Glutamatergic neuron (in vitro differentiated cells): ENCODE measurements at places on chromosomes 2 and 18. TPM values are rescaled to one million over a fixed set of nuclear protein-coding genes. Genes with fewer than 3 reads are reported as not detected.
A peak's percentile ranks its signal among the peaks of the same experiment; 100 is the strongest.

The SP5 gene
- 1.8 TPM for total RNA-seq

The KCNJ3 gene
- total RNA-seq: 3.6 TPM

The SERPINB7 gene
- total RNA-seq: not detected

The SH3RF3 gene
- 1.7 TPM for total RNA-seq

The FBXO36 gene
- 3.4 TPM for total RNA-seq

The SERPINB4 gene
- total RNA-seq: not detected

The CDK5R2 gene
- total RNA-seq: 46.1 TPM

The SNRPD1 gene
- 56.5 TPM for total RNA-seq

The COL6A3 gene
- 0.07 TPM for total RNA-seq

The FMNL2 gene
- total RNA-seq: 166 TPM

The TLX2 gene
- total RNA-seq: 21.2 TPM

The NAT8 gene
- total RNA-seq: not detected

- H3K27ac ChIP-seq: no peak overlapping the region
- no peaks in the 10 kb centered on the region for H3K4me1 ChIP-seq
- peaks cover 1% of the 10 kb centered on the region for H3K27me3 ChIP-seq
- peaks cover 6% of the 10 kb centered on the region for H3K36me3 ChIP-seq
Observed at GRCh38 chr18:78822171-78822948, 157.3 kb upstream of the SALL3 start.

GRCh38 chr18:54076166-54076565 is 148.3 kb downstream of the MBD2 start:
- no peaks in the 10 kb centered on the region for H3K27me3 ChIP-seq
- no peak overlapping the region for H3K4me3 ChIP-seq
- no peak for DNase-seq
- H3K4me1 ChIP-seq: no peaks in the 10 kb centered on the region

- H3K27me3 ChIP-seq: peaks cover 1% of the 10 kb centered on the region
- H3K36me3 ChIP-seq: peaks cover 8% of the 10 kb centered on the region
- no peak overlapping the region for H3K4me3 ChIP-seq
- H3K4me1 ChIP-seq: peaks cover 6% of the 10 kb centered on the region
- H3K27ac ChIP-seq: no peak overlapping the region
Observed at GRCh38 chr2:178844269-178844668, 37.0 kb upstream of the TTN start.

DNA sequence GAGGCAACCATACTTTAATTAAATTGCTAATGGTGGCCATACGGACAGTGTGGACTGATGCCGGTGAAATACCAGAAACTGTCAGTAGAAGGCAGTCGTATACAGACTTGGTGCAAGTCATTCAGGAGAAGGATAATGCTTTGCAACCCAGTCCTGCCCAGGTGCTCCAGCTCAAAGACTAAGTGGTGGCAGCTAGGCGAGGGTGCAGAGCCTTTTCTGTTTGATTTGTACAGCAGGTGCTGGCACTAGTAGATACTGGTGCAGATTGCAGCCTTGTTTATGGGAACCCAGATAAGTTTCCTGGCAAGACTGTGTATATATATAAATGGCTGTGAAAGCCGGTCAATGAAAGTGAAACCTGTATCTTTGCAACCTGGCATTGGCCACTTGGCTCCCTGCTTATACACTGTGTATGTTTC is 208.3 kb upstream of the SYT4 start:
- H3K36me3 ChIP-seq: peaks cover 9% of the 10 kb centered on the region
- DNase-seq: no peak
- no peak overlapping the region for H3K27ac ChIP-seq
- H3K4me1 ChIP-seq: no peaks in the 10 kb centered on the region
- no peak overlapping the region for H3K4me3 ChIP-seq

GRCh38 chr2:35347561-35347960 is 1008.0 kb upstream of the CRIM1 start:
- H3K4me3 ChIP-seq: no peak overlapping the region
- no peak overlapping the region for H3K27ac ChIP-seq
- no peak for DNase-seq
- H3K36me3 ChIP-seq: no peaks in the 10 kb centered on the region

GRCh38 chr2:230974096-230974913 is 21.6 kb upstream of the SPATA3 start:
- H3K27me3 ChIP-seq: peaks cover 2% of the 10 kb centered on the region
- H3K4me1 ChIP-seq: no peaks in the 10 kb centered on the region
- no peak overlapping the region for H3K27ac ChIP-seq
- no peak for DNase-seq
- no peak overlapping the region for H3K4me3 ChIP-seq
- no peaks in the 10 kb centered on the region for H3K36me3 ChIP-seq

GRCh38 chr2:30971231-30972025 is 164.2 kb upstream of the CAPN13 start:
- H3K4me1 ChIP-seq: peaks cover 9% of the 10 kb centered on the region
- no peak overlapping the region for H3K27ac ChIP-seq
- peaks cover 3% of the 10 kb centered on the region for H3K27me3 ChIP-seq
- DNase-seq: no peak
- no peak overlapping the region for H3K4me3 ChIP-seq
- H3K36me3 ChIP-seq: no peaks in the 10 kb centered on the region

GRCh38 chr18:77133835-77134496 is 1.4 kb upstream of the MBP start:
- peak overlapping the region; percentile 98 for H3K27ac ChIP-seq
- peaks cover 31% of the 10 kb centered on the region for H3K27me3 ChIP-seq
- DNase-seq: peak; percentile 84
- H3K4me1 ChIP-seq: peaks cover 36% of the 10 kb centered on the region
- no peaks in the 10 kb centered on the region for H3K36me3 ChIP-seq

- DNase-seq: no peak
- H3K4me3 ChIP-seq: no peak overlapping the region
- no peaks in the 10 kb centered on the region for H3K4me1 ChIP-seq
- H3K36me3 ChIP-seq: no peaks in the 10 kb centered on the region
- no peaks in the 10 kb centered on the region for H3K27me3 ChIP-seq
Observed at GRCh38 chr2:132703396-132703795, 33.4 kb upstream of the LYPD1 start.

DNA sequence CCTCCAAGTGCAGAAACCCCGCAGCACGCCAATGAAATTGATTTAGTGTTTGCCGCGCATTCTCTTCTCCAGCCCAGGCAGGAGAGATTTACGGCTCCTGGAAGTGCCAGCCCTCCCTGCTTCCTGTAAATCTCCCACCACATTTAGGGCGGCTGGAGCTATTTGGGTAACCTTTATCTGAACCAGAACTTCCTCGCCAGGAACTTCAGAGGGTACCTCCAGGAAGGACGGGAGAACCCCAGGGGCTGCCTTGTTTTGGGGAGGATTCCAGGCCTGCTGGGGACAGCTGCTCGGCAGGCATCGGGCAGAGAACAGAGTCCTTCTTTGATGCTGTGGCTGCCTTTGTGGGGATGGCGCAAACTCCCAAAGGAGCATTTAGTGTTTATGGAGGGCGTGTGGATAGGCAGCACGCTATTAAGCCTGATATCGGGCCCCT is 122.0 kb upstream of the MYCN start:
- peaks cover 5% of the 10 kb centered on the region for H3K4me1 ChIP-seq
- H3K4me3 ChIP-seq: no peak overlapping the region
- no peak for DNase-seq
- no peaks in the 10 kb centered on the region for H3K36me3 ChIP-seq
- H3K27ac ChIP-seq: no peak overlapping the region

GRCh38 chr18:73831688-73832087 is 315.9 kb downstream of the FBXO15 start:
- DNase-seq: no peak
- H3K27me3 ChIP-seq: peaks cover 3% of the 10 kb centered on the region
- no peak overlapping the region for H3K27ac ChIP-seq

DNA sequence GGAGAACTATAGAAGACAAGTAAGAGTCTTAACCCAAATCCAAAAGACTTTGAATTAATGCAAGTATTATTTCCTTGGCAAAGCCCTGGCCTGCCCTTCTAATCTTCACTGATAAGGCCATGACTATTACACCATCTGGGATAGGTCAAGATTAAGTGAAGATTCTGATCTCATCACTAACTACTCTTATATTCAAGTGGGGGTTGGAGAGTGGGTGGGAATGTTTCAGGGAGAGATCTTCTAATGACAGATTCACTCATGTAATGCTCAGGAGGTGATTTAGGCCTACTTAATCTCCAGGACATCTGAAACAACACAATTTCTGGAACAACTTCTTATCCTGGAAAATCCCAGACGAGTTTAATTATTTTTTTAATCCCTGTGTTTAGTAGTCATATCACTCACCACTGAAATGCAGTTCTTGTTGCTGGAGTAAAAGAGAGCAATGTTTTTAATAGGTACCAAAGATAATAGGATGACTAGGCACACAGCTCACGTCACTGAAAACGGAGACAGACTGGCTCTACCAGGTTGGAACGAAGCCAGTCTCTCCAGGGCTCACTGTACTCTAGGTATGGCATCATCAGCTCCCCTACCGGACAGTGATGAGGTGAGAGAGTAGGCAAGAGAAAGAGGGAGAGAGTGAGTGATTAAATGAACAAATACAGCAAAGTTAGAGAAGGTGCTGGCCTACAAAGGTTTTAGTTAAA is 133.1 kb downstream of the NCKAP5 start:
- H3K4me3 ChIP-seq: no peak overlapping the region
- DNase-seq: no peak
- H3K36me3 ChIP-seq: no peaks in the 10 kb centered on the region

DNA sequence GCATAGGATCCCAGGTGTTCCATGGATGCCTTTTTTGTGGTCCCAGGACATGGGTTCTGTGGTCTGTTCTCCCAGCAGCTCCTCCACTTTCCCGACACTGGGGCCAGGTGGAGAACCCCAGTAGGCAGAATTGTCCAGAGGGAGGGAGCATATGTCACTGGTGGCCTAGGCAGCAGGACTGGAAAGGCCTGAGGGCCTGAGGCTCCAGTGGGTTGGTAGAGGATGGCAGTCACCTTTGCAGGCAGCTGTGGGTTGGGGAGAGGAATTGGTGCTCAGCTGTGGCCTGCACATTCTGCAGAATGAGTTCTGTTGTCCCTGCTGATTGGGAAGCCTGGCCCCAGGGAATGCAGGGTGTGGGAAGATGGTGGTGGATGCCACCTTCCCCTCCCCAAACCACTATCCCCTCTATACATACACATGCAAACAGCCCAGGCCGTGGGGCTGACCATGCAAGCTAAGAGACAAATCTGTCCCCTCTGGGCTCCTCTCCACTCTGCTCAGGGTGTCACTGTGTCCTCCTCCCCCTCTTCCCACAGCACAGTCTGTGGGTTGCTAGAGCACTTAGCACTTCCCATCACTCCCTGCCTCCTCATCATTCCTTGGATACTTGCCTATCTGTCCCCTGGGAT is 11.4 kb downstream of the CTIF start:
- peaks cover 52% of the 10 kb centered on the region for H3K4me1 ChIP-seq
- DNase-seq: no peak
- peak overlapping the region; percentile 70 for H3K27ac ChIP-seq

DNA sequence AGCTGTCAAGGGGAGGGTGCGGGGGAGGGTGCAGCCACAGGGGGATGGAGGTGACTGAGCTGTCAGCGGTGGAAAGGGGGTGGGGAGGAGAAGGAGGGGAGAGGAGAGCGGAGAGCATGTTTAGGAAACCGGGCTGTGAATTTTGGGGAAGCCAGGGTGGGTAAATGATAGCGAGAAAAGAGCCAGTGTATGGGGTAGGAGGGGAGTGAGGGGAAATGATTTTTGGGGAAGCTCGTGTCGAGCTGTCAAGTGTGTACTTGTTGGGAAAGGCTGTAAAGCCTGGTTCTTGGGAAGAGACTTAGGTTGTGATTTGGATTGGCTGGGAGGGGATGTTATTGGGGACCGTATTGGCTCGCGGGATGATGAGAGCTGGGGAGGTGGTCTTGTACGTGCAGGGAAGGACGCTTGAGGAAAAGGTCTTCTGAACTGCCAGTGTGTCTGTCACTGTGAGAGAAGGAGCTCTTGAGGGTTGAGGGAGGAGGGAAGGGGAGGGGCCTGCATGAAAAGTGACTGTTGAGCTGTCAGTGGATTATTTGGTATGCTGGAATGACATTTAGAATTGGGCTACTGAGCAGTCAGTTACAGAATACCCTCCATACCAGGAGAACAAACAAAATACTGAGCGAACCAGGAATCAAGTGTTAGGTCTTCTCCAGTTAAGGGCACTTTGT is 1.0 kb downstream of the UBR3 start:
- H3K36me3 ChIP-seq: no peaks in the 10 kb centered on the region
- peak overlapping the region; percentile 96 for H3K27ac ChIP-seq
- H3K4me1 ChIP-seq: peaks cover 13% of the 10 kb centered on the region
- peaks cover 9% of the 10 kb centered on the region for H3K27me3 ChIP-seq
- H3K4me3 ChIP-seq: peak overlapping the region; percentile 99
- DNase-seq: peak; percentile 31

- no peak for DNase-seq
- peaks cover 10% of the 10 kb centered on the region for H3K36me3 ChIP-seq
- H3K27ac ChIP-seq: peak overlapping the region; percentile 99
- H3K4me1 ChIP-seq: peaks cover 45% of the 10 kb centered on the region
- peak overlapping the region; percentile 80 for H3K4me3 ChIP-seq
Observed at GRCh38 chr2:11498543-11499034, 32.6 kb upstream of the E2F6 start.

DNA sequence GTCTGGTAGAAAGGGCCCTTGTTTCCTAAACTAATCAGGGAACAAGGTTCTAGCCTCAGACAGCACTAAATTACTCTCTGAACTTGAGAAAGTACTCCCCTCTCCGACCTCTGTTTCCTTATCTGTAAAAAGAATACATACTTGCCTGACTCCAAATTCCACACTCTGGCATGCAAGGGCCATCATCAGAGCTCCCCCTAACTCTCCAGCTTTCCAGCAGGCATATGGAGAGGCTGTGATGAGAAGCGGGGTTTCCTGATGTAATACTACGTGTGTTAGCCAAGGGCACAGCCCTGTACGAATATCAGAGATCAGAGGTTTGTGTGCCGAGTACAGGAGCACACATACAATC is 1.8 kb upstream of the EVA1A start:
- H3K27ac ChIP-seq: no peak overlapping the region
- no peaks in the 10 kb centered on the region for H3K36me3 ChIP-seq
- no peak for DNase-seq

DNA sequence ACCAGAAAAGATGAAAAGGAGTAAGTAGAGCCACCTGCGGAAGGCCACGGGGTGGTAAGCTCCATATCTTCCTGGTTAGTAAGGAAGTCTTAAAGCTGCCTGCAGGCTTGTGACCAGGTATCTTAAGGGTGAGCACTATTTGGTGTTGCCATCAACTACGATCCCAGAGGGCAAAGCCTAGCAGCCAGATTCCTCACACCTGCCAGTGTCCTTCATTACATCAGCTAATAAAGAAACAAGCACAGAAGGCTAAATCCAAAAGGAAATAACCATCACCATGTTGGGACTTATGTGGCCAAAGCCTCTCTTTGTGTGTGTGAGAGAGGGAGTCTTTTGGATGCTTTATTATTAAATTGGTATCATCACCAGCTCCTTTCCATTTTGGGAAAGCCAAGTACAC is 123.5 kb downstream of the ALK start:
- H3K27me3 ChIP-seq: peaks cover 2% of the 10 kb centered on the region
- no peak overlapping the region for H3K4me3 ChIP-seq
- DNase-seq: no peak
- H3K4me1 ChIP-seq: peaks cover 10% of the 10 kb centered on the region

DNA sequence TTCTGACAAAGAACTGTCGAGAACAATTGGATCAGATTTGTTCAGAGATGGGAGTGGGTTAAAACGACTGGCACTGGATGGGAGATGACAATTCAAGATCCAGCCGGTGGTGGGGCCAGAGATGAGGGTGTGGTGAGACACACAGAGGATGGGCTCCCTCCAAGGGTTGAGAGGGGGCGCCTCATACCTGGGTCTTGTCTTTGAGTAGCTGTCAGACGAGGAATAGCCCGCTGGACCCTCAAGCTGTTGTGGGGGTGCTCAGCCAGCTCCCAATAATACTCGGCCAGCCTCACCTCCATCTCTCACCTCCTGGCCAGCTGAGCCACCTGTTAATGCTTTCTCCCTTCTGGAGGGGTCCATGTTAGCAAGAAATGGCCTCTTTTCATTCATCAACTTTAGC is 14.0 kb downstream of the INPP5D start:
- no peak for DNase-seq
- no peak overlapping the region for H3K27ac ChIP-seq
- no peaks in the 10 kb centered on the region for H3K36me3 ChIP-seq
